Colonic mucosa (tissue), 4 donors: ENCODE measurements at places on chromosomes 16 and 17. TPM values are rescaled to one million over a fixed set of nuclear protein-coding genes. Genes with fewer than 3 reads are reported as not detected.

- H3K27ac ChIP-seq = no peak overlapping the region
- H3K4me3 ChIP-seq = no peak overlapping the region
- no peaks in the 10 kb centered on the region for H3K27me3 ChIP-seq
- no peaks in the 10 kb centered on the region for H3K4me1 ChIP-seq
- no peak for DNase-seq
These were observed 244.6 kb upstream of the MAF start for GRCh38 chr16:79845033-79845733.

DNA sequence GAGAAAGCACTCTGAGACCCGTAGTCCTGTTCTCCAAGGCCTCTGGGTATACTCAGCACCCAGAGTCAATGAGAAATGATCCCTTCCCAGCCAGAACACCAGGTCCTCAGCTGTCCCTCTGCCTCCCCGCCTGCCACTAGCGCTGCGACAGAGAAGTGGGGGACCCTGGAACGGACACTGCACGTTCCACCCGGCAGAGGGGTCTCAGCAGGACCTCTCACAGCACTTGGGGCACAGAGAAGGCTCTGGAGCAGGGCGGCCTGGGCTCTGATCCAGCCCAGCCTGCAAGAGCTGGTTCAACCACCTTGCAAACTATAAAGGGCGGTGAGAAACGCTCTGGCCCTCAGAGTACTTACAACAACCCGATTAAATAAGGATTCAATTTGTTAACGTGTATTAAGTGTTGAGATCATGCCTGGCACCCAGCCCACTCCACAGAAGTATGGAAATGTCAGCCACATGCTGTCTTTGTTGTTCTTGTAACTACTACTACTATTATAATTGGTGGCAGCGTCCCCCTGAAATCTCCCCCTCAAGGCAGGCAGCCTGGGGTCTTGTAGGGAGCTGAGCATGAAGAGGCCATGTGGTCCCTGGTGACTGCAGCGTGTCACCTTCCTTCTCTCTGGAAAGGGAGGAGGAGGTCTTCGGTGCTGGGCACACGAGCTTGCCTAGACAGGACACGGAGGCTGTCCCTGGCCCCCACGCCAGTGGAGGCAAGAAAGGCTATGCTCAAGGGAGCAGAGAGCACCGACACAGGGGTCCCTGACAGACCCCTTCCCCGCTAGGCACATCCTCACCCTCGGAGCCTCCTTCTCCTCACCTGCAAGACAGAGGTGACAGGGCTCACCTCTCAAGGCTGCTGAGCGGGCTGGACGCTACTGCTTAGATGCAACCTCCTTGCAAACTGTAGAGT, 2.4 kb downstream of the OSGIN1 start:
- H3K4me3 ChIP-seq = no peak overlapping the region
- H3K4me1 ChIP-seq = peaks cover 10% of the 10 kb centered on the region
- no peak for DNase-seq
- H3K36me3 ChIP-seq = no peaks in the 10 kb centered on the region
- H3K27ac ChIP-seq = no peak overlapping the region

DNA sequence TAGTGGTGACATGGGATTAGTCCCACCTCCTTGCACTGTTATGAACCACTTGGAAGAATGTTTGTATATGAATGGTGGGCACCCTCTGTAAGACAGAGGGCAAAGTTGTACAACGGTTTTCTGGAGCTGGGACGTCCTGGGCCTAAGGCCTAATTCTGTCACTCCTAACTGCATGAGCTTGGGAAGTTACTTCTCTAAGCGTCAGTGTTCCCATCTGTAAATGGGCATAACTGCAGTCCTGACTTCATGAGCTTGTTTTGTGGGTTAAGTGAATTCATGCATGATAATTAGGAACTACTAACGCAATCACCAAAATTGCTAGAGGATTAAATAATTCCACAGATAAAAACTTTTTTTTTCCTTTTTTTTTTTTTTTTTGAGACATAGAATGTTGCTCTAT, 1.8 kb downstream of the TBC1D16 start:
- H3K4me3 ChIP-seq = no peak overlapping the region
- no peak for DNase-seq
- H3K27me3 ChIP-seq = no peaks in the 10 kb centered on the region
- H3K27ac ChIP-seq = no peak overlapping the region
- H3K36me3 ChIP-seq = no peaks in the 10 kb centered on the region
- H3K4me1 ChIP-seq = peaks cover 7% of the 10 kb centered on the region

GRCh38 chr16:4097826-4098240, 18.4 kb downstream of the ADCY9 start:
- H3K27me3 ChIP-seq = no peaks in the 10 kb centered on the region
- peak overlapping the region; percentile 44 for H3K27ac ChIP-seq
- no peak overlapping the region for H3K4me3 ChIP-seq
- peaks cover 3% of the 10 kb centered on the region for H3K4me1 ChIP-seq

GRCh38 chr16:22325598-22326368, 28.6 kb downstream of the POLR3E start:
- H3K27me3 ChIP-seq = no peaks in the 10 kb centered on the region
- H3K4me1 ChIP-seq = no peaks in the 10 kb centered on the region
- no peak overlapping the region for H3K4me3 ChIP-seq
- no peak overlapping the region for H3K27ac ChIP-seq
- DNase-seq = no peak

GRCh38 chr17:34117811-34118210, 137.3 kb upstream of the CCL2 start:
- H3K27me3 ChIP-seq = no peaks in the 10 kb centered on the region
- DNase-seq = no peak
- H3K4me3 ChIP-seq = no peak overlapping the region
- no peaks in the 10 kb centered on the region for H3K4me1 ChIP-seq

DNA sequence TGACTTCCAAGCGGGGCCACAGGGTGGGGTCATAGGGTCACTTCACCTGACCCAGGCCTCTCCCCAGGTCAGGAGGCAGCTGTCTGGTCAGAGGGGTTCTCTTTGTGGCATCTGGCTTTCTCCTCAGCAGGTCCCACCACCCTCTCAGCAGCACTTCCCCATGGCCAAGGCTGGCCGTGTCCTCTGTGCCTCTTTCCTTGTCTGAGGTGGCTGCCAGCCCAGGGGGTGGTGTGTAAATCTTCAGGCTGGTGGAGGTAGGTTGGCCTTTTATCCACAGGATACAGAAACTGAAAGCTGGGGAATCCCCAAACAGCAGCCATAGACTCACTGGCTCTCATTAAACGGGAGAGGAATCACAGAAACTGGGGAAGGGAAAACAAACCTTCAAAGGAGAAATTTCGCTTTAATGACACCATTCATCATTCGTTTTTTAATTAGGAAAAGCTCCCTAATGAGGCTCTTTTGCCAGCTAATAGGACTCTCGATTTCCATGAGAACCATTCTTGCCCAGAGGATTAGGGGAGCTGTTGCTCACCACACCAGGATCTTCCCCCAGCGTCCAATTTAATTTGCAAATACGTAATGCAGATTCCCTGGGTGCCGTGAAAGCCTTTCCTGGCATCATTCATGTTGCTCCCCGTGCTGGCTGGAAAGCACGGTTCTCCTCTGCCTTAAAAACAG, 18.0 kb downstream of the C17orf75 start:
- peak; percentile 23 for DNase-seq
- H3K4me3 ChIP-seq = no peak overlapping the region
- H3K27ac ChIP-seq = no peak overlapping the region
- H3K27me3 ChIP-seq = no peaks in the 10 kb centered on the region
- no peaks in the 10 kb centered on the region for H3K4me1 ChIP-seq

- H3K27ac ChIP-seq = peak within 1 kb of the TSS; percentile 10
- peak; percentile 92 for DNase-seq
- H3K27me3 ChIP-seq = peaks cover 8% of the 10 kb centered on the region
- peaks cover 14% of the 10 kb centered on the region for H3K4me1 ChIP-seq
These were observed at the start of gene RASD1 for GRCh38 chr17:17496189-17497064. Gene RASD1 (minus strand): TSS chr17:17496395. CDS start chr17:17496181, 214 bp downstream.

- H3K36me3 ChIP-seq = no peaks in the 10 kb centered on the region
- DNase-seq = no peak
- H3K4me1 ChIP-seq = no peaks in the 10 kb centered on the region
- H3K27ac ChIP-seq = no peak overlapping the region
- H3K4me3 ChIP-seq = no peak overlapping the region
- H3K27me3 ChIP-seq = no peaks in the 10 kb centered on the region
These were observed 2.1 kb upstream of the FBXO47 start for GRCh38 chr17:38969281-38969680.

GRCh38 chr16:88390735-88391134, 8.0 kb downstream of the ZNF469 start:
- H3K36me3 ChIP-seq = no peaks in the 10 kb centered on the region
- no peak for DNase-seq
- no peak overlapping the region for H3K4me3 ChIP-seq

GRCh38 chr17:59572301-59572924, 7.0 kb downstream of the DHX40 start:
- H3K27me3 ChIP-seq = no peaks in the 10 kb centered on the region
- no peak overlapping the region for H3K27ac ChIP-seq
- no peak overlapping the region for H3K4me3 ChIP-seq
- DNase-seq = no peak
- H3K36me3 ChIP-seq = no peaks in the 10 kb centered on the region

DNA sequence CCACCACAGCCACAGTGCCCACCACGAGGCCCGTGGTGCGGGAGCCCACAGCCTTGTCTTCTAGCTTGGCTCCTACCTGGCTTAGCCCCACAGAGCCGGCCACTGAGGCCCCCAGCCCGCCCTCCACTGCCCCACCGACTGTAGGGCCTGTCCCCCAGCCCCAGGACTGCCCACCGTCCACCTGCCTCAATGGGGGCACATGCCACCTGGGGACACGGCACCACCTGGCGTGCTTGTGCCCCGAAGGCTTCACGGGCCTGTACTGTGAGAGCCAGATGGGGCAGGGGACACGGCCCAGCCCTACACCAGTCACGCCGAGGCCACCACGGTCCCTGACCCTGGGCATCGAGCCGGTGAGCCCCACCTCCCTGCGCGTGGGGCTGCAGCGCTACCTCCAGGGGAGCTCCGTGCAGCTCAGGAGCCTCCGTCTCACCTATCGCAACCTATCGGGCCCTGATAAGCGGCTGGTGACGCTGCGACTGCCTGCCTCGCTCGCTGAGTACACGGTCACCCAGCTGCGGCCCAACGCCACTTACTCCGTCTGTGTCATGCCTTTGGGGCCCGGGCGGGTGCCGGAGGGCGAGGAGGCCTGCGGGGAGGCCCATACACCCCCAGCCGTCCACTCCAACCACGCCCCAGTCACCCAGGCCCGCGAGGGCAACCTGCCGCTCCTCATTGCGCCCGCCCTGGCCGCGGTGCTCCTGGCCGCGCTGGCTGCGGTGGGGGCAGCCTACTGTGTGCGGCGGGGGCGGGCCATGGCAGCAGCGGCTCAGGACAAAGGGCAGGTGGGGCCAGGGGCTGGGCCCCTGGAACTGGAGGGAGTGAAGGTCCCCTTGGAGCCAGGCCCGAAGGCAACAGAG, 10.5 kb downstream of the VASN start:
- H3K36me3 ChIP-seq = no peaks in the 10 kb centered on the region
- no peak for DNase-seq
- no peaks in the 10 kb centered on the region for H3K27me3 ChIP-seq
- H3K4me3 ChIP-seq = no peak overlapping the region
- no peak overlapping the region for H3K27ac ChIP-seq
- H3K4me1 ChIP-seq = no peaks in the 10 kb centered on the region

GRCh38 chr17:44207743-44208142, 8.1 kb upstream of the ATXN7L3 start:
- no peak overlapping the region for H3K27ac ChIP-seq
- peaks cover 4% of the 10 kb centered on the region for H3K36me3 ChIP-seq
- peaks cover 10% of the 10 kb centered on the region for H3K4me1 ChIP-seq
- H3K4me3 ChIP-seq = no peak overlapping the region

DNA sequence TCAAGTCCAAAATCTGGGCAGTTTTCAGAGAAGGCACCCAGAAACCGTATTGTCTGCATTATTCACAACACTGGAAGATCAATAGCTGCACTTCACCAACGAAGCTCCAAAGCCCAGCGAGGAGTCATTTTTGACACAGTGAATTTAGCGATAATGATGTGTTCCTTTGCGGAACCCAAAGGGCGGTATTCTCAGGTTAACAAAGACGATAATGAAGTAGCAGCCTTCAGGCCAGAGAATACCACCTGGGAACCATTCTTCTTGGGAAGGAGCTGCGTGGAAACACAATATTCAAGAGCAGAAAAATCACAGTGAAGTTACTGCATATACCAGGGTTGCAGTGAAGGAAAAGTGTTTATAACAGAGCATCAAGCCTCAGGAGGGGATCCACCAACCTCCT, 381.0 kb downstream of the TOX3 start:
- no peak overlapping the region for H3K4me3 ChIP-seq
- H3K27ac ChIP-seq = no peak overlapping the region
- no peak for DNase-seq
- no peaks in the 10 kb centered on the region for H3K4me1 ChIP-seq
- H3K27me3 ChIP-seq = no peaks in the 10 kb centered on the region
- H3K36me3 ChIP-seq = no peaks in the 10 kb centered on the region

DNA sequence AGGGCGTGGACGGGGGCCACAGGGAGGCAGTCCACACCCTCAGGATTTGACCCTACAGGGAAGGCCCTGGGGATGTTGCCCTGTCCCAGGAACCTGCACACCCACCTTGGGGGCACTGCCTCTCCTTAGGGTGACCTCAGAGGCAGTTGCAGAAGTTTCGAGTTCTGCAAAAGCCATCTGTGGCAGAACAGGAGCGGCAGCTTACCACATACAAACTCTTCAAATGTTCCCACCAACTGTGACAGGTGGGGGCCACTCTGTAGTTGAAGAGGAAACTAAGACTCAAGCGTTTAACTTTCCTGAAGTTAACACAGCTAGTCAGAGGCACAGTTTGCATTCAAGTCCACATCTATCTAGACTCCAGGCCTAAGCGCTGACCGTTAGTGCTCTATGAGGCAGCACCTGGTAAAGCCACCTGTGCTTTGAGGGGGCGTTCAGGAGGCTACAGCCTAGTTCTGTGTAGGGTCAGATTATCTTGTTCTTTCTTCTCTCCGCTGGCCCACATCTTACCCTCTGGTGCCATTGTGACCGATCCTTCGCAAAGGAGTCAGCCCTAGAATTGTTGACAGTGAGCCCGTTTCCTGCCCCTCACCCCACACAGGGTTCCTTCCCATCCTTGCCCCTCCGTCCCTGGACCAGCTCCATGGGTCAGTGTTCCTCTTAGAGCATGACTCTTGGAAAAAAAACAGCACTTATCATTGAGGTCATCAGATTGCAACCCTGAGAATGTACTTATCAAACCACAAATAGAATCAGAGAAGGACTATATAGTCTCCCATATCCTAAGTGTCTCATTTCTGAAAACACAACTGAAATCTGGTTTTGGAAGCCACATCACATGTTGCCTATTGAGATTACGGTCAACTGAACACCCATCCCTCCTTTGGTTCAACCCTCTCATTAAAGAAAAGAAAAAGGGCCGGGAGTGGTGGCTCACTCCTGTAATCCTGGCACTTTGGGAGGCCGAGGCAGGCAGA, 45.4 kb downstream of the CDH1 start:
- H3K27me3 ChIP-seq = no peaks in the 10 kb centered on the region
- no peak overlapping the region for H3K27ac ChIP-seq
- H3K36me3 ChIP-seq = no peaks in the 10 kb centered on the region
- no peak overlapping the region for H3K4me3 ChIP-seq

Gene NDE1
- total RNA-seq = 50.3 TPM

Gene NPIPB4
- total RNA-seq = 109 TPM

Gene C17orf78
- total RNA-seq = not detected

Gene KRT36
- not detected for total RNA-seq

Gene TP53TG3
- total RNA-seq = not detected

Gene NPIPB6
- total RNA-seq = 1.2 TPM

Gene PPP1R27
- not detected for total RNA-seq

Gene LGALS9
- 370 TPM for total RNA-seq
